Tibial nerve (tissue), 4 donors: ENCODE measurements at places on chromosomes 12 and 14. TPM values are rescaled to one million over a fixed set of nuclear protein-coding genes. Genes with fewer than 3 reads are reported as not detected.

DNA sequence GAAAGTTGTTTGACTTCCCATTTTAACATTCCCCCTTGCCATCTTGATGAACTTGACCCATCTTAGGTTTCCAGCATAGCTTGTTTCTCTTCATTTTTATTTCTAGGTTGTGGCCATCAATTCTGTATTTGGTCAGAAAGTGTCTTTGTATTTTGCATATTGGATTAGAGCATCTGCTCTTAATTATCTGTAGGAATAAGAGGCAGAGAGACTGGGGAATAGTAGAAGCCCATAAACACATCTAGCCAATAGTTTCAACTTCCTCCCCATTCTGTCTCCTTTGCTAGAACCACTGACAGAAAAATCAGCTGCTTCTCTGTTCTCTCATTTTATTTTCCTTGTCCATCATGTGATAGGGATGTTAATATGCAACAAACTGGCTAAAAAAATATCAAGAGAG is 8.2 kb downstream of the SOCS2 start:
- DNase-seq: no peak

GRCh38 chr14:56797569-56798446 is 12.5 kb downstream of the OTX2 start:
- DNase-seq: no peak

DNA sequence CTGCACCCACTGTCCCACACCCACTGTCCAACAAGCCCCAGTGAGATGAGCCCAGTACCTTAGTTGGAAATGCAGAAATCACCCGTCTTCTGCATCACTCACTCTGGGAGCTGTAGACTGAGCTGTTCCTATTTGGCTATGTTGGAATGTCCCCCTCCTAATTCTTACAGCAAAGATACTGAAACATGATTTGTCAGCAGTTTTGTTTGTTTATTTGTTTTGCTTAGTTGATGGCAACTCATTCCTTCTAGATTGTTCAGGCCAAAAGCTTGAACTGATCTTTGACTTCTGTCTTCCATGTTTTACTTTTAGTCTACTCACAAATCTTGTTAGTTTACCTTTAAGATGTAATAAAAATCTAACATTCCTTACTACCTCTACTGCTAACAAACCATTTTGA is 233.6 kb upstream of the MIS18BP1 start:
- no peak for DNase-seq

ASCL1 gene
- not detected for total RNA-seq

- no peak for DNase-seq
Measured at GRCh38 chr12:122097927-122098756, 19.6 kb downstream of the MLXIP start.

DNA sequence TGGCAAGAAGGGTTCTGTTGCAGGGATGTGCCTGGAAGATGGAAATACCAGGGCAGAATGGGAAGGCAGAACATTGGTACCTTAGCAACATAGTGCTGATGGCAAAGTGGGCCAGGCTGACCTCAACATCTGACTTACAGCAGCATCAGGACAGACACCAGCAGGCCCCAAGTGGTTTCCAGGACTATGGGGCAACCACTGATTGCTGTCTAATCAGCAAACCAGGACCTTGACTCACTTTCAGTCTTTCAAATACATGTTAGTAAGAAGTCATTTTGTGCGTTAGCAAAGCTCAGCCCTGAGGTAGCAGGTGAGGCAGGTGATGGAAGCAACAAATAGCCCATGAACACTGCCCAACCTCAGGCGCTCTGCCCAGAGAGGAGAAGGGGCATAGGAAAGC is 4.7 kb upstream of the SPTSSA start:
- no peak for DNase-seq

GRCh38 chr12:22543246-22544037 is 900 bp downstream of the C2CD5 start:
- peak; percentile 18 for DNase-seq

DNA sequence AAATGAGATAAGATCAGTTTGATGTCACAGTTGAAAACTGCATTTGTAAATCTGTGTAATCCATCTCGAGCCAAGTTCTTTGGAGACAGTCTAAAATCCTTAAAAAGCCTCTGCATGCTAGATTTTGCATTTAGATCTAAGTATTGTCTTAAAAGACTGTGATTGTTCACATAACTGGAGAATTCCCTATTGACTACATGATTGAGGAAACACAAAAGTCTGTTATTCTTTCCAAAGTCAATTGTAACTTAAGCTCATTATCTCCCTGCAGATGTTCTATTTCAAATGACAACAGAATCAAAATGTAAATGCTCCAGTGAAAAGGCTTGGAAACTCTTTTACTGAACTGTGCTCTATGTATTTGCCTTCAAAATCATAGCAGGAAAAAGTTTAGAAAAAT is 77.8 kb downstream of the MYF5 start:
- no peak for DNase-seq

SMARCD1 gene
- 55.7 TPM for total RNA-seq

IL26 gene
- not detected for total RNA-seq
